NCI-H2107 (cell line): ENCODE measurements at places on chromosomes 2 and 18.

DNA sequence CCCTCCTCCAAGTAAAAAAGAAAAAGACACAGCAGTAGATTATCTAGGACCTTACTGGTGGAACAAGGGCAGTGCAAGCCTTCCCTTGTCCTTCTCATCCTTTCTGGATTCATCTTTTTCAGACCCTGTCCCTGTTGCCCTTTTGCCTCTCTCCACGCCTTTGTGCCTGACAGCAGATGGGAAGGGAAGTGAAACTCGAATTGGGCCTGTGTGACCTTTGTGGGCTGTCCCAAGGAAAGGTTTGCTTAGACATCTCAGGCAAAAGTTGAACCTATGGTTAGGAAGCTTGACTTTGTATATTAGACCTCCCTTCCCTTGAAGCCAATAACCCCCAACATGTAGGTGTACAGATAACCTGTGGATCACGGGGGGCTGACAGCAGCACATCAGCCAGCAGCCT lies 185.3 kb downstream of the PRKCE start:
- no peak for DNase-seq

DNA sequence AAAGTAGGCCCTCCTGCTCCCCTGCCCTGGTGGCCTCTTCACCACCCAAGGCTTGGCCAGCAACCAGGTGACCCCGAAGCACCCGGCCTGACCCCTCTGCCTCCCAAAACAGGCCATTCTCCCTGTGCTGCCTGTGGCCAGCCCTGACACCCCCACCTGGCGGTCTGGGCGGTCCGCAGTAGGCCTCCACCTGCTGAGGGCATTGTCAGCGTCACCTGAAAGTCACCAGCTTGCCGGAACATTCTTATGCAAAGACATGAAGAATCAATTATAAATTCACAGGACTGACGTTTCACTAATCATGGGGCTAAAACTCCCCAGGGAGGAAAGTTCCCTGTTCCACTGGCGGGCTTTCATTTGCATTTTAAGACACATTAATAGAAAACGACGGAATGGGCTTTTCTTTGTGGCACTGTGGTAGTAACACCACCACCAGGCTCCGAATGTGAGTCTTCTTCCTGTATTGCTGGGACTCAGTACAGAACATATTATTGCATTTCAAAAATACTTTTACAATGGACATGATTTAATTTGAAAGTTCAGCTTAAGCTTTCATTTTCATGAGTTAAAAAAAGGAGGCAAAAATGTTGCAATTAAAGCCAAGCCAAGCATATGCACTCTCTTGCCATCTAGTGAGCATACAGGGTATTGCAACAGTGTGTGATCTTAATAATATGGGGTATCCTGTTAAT lies 57.4 kb downstream of the ADI1 start:
- no peak for DNase-seq

- DNase-seq = no peak
Observed at GRCh38 chr2:181317511-181317910, 139.7 kb upstream of the ITGA4 start.

DNA sequence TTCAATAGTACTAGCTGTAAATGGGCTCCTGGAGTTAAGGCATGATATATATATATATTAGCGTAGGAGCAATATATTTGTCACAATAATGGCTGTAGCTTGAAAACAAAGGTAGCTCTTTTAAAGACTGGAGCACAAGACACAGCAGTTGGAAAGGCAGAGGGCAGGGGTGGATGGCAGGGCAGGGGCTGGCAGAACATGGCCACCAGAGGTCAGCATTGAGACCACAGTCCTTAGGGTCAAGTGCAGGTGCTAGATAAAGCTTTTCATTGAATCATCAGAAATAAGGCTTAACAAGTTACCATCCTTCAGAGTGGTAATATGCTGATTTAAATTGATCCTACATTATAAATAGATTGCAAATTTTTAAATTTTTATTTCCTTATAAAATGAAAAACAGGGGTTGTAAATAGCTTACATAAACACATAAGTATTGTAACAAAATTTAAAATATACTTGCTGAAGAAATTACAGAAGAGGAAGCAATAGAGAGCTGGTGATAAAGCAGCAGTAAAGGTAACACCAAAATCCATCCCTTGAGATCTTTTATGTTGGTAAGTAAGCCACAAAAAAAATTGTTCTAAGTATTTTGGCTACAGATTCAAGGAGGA lies 161.2 kb upstream of the PIEZO2 start:
- DNase-seq = no peak

DNA sequence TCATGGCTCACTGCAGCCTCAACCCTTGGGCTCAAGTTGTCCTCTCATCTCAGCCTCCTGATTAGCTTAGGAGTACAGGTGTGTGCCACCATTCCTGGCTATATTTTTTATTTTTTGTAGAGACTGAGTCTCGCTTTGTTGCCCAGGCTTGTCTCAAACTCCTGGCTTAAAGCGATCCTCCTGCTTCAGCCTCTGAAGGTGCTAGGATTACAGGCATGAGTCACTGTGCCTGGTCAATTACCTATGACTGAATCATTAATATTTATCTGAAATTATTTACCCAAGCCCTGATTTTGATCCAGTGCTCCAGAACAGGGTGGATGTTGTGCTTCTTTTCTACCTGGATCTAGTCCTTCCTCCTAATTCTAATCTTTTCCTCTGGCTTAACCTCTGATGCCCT lies 87.8 kb downstream of the MAP2 start:
- DNase-seq = no peak

DNA sequence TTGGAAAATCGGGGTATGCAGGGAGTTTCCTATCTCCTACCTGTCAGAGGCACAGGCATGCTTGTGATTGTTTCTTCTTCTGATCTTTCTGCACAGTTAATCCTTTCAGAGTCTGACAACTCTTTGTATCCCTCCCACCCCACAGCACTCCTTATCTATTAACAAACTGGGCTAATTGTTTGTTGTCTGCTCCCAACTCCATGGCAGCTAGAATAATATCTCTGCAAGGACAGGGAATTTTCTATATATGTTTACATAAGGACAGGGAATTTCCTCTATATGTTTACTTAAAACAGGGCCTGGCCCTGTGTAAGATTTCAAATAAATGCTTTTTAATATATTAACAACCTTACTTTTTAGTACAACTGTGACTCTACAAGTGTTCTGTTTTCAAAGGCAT lies 36.0 kb upstream of the VRK2 start:
- no peak for DNase-seq

- DNase-seq = no peak
Observed at GRCh38 chr2:136323935-136324334, 206.0 kb upstream of the CXCR4 start.

DNA sequence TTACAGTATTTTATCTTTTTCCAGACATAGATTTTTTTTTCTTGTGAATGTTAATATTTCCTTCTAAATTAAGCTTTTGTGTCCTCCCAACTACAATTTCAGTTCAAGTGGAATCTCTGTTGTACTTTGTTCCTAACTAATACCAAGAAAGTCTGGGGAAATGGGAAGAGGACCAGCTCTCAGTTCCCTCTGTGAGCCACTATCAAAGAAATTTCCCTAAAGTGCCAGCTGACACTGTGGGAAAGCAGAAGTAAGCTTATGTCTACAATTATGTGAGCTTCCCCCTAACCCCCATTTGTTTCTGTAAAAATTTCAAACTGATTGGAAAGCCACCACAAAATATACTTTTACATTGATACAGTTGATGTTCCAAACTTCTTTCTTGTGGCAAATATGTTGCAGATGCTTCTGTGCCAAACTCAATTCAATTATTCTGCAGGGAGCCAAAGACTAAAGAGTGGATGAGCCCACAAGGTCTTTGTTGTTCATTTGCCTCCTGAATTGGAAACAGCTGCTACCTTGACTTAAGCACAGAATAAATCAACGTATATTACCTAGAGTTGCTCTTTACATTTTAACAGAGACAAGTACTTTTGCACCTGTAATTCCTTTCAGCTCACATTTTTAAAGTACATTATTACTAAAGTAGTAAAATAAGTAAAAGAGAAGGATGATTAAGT lies 306.6 kb downstream of the PTH2R start:
- DNase-seq = no peak

- no peak for DNase-seq
Observed at GRCh38 chr2:22795287-22795866, 589.6 kb upstream of the KLHL29 start.

DNA sequence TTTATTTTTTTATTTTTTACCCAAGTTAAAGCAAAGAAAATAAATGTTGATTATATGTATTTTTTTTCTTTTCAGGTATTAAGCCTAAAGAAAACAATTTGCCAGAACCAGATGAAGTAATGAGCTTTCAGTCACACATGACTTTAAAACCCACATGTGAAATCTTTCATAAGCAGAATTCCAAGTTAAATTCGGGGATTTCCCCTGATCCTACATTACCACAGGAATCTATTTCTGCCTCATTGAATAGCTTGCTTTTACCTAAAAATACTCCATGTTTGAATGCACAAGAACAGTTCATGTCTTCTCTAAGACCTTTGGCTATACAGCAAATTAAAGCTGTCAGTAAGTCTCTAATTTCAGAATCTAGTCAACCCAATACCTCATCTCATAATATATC lies 26.6 kb downstream of the GEN1 start:
- DNase-seq = no peak

- DNase-seq = no peak
Observed at GRCh38 chr2:2222931-2223330, 108.1 kb downstream of the MYT1L start.

GRCh38 chr18:45057955-45058600 lies 377.4 kb downstream of the SETBP1 start:
- DNase-seq = no peak

- no peak for DNase-seq
Observed at GRCh38 chr2:220434385-220434784, 807.0 kb downstream of the SLC4A3 start.

GRCh38 chr2:27212626-27213471 lies 781 bp upstream of the SLC5A6 start:
- no peak for DNase-seq

GRCh38 chr2:201959626-201960025 lies 74.0 kb upstream of the FZD7 start:
- no peak for DNase-seq

DNA sequence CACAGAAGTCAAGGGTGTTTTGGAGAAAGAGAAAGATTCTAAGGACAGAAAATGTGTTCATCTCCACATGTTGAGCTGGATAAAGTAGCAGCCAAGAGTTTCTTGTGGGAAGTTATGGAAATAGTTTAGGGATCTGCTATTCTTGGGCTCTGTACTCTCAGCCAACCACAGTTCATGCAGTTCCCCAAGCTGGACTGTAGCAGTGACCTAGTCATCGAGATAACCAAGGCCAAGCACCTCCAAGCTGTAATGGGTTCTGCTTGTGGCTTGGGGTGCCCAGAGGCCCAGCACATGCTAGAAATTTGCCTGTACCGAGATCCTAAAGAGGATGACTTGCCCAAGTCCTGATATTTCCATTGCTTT lies 91.9 kb upstream of the RASGRP3 start:
- no peak for DNase-seq

GRCh38 chr2:48482313-48482712 lies 47.6 kb upstream of the STON1 start:
- DNase-seq = no peak

DNA sequence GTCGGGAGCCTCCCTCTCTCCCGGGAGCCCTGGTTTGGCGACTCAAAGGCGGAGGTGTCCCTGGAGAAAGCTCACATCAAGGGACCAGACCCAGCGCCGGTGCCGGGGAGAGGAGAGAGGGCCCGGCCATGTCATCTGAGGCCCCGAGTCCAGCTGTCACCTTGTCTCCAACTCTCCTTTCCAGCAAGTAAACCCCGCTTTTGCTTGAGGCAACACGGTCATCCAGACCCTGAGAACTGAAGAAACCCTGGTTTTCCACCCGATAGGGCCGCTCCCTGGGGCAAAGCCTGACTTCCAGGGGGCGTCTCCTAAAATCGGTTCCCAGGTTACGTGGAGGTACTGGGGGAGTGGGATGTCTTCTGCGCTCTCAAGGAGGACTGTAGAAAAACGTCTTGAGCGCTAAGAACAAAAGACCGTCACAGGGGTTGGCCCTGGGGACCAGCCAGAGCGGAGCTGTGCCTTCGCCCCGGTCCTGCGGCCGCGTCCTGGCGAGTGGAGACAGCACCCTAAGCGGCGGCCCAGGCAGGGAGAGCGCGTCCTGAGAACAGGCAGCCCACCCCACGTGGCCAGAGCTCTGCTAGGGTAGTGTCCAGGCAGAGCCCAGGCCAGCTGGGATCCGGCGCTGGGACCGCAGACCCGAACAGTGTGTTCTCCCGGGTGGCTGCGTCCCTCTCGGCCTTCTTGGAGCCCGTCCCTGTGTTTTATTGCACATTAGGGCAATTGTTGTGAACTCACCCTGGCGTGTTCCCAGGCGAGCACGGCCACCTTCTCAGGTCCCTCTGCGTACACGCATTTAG lies 55.7 kb downstream of the TMEM18 start:
- no peak for DNase-seq

DNA sequence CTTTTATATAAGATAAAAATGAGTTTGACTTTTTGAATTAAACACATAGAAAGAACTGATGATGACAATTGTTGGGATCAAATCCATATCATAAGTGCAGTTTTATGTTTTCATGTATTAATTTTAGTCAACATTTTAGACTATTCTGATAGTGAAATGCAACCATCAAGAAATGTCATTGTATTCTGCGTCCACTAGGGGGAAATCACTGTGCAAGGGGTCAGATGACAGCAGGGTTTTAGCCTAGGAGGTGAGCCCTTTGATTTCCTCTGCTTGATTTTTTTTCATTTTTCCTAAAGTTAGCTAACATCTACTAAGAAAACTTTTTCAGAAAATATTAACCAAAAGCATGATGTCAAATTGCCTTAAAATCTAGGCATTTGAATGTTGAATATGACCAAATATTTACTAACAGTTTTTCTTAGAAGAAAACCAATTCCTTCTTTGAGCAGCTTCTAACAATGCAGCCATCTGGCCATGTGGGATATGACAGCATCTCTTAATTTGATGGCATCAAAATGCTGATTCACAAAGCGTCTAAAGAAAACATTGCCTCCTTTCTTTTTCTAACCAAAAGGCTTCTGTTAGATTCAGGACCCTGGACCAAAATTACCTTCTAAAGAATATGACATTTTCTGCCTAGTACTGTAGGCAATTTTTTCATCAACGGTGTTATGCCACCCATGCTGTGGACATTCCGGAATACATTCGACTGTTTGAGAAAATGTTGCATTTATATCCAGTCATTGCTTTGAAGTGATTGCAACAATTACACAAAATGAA lies 141.5 kb downstream of the SPHKAP start:
- DNase-seq = no peak

GRCh38 chr2:170846314-170846713 lies 29.6 kb downstream of the GAD1 start:
- DNase-seq = no peak

DNA sequence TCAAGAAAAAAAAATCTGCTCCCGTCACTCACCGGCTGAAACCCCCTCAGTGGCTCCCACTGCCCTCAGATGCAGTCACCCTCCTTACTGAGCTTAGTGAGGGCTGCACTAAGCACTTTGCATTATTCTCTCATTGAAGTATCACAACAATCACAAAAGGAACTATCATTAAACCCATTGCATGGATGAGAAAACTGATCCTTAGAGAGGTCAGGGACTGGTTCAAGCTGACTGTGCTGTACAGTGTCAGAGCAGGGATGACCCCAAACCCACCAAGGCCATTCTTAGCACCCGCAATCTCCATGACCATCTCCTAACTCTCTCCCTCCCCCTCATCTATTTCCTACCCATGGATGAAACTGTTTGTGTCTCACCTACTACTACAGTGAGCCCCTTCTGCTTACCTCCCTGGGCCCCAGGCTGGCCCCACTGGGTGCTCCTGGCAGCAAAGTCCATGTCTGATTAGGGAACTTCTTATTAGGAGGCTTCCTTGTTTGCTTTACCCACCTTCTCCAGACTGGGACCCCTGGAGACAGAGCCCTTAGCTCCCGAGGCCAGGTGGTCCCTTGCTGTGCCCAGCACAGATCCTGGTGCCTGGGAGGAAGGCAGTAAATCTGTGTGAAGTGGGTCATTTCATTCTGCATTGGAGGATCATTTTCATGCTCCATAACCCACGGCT lies 139.3 kb upstream of the ID2 start:
- DNase-seq = no peak
